ENCODE measurements at places on chromosomes 1 and 21. TPM values are rescaled to one million over a fixed set of nuclear protein-coding genes. Genes with fewer than 3 reads are reported as not detected.

- no peak overlapping the region for H3K4me3 ChIP-seq
- no peak overlapping the region for H3K27ac ChIP-seq
- no peak for DNase-seq
- no peaks in the 10 kb centered on the region for H3K27me3 ChIP-seq
Measured at GRCh38 chr21:33199100-33199464, 30.7 kb upstream of the IFNAR2 start.

Gene LINGO4
- total RNA-seq = not detected

Gene OR6N1
- total RNA-seq = not detected

DNA sequence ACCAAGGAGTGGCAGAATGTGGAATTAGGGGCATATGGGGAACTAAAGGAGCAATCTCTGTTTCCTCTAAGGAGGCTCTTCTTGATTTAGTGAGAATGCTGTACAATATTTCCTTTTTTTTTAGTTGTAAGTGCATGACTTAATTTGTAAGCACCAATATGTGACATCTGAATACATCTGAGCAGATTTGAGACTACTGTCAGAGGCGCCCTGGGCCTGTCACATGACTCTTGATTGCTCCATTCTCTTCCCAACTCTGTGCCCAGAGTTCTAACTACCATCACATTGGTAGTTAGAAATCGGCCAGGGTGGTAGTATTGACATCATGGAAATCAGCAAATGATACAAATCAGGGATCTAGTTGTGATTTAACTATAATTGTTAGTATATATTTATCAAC lies 110.1 kb upstream of the LMO4 start:
- H3K27ac ChIP-seq = no peak overlapping the region
- no peaks in the 10 kb centered on the region for H3K36me3 ChIP-seq
- H3K4me1 ChIP-seq = peaks cover 2% of the 10 kb centered on the region
- H3K4me3 ChIP-seq = no peak overlapping the region

Gene CACHD1
- 5.6 TPM for total RNA-seq

DNA sequence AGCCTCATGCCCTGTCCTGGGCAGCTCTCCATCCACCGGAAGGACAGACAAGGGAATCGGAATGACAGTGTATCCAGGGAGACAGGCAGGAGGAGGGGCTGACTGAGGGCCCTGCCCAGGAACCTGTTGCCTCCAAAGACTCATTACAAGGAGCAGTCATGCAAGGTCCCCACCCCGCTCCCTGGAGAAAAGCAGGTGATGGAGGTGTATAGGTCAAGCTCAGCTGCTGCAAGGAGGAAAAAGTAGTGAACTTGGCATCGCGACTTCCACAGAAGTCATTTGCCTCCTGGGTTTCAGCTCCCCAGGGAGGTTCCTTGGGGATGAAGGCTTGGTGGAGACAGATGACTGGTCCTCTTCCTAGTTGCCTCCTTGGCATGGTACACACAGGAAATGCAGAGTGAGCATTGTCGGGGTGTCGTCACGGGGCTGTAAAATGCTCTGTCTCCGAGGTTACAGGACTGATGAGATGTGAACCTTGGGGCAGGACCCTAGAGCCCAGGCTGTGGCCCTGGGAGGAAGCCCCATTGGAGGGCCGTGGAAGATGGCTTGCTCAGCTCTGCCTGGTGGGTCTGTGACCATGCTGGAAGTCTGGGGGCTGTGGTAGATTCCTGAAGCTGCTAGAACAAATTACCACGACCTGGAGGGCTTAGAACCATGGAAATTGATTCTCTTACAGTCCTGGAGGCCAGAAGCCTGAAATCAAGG lies 219.6 kb upstream of the C1orf174 start:
- no peaks in the 10 kb centered on the region for H3K36me3 ChIP-seq
- H3K4me3 ChIP-seq = no peak overlapping the region
- H3K4me1 ChIP-seq = no peaks in the 10 kb centered on the region

Gene ABCA4
- total RNA-seq = 3.7 TPM

Gene FCRL6
- total RNA-seq = not detected

DNA sequence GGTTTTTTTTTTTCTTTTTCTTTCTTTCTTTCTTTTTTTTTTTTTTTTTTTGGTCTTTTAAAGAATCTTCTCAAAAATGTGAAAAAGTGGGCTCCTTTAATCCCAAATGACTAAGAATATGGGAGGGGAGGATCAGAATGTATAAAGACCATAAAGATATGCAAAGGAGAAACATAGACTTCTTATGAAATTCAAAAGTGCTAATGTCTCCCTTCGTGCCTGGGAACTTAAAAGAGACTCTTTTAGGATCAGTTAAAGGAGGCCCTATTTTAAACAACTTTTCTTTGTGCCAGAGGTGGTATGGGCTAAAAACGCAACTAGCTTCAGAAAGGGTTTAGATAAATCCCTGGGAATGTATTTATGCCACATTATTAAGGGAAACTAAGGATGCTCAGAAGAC lies 54.2 kb upstream of the KAZN start:
- H3K4me3 ChIP-seq = no peak overlapping the region
- H3K4me1 ChIP-seq = peaks cover 13% of the 10 kb centered on the region
- no peak for DNase-seq

DNA sequence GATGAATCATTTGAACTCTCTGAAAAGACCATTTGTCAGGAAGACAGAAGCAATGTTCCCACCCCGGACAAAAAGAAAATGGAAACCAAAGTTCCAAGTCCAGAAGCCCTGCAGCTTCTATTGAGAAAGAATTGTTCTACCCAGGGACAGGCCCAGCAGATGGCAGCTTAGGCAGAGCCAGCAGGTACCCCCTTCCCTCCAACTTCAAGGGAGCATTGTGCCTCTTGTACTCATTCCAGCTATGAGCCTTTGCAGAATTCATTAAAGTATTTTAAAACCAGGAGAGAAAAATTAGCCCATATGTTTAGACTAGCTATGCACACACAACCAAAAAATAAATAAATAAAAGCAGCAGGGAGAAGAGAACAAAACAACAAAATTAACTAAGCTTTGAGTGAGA lies 85.2 kb upstream of the KCND3 start:
- H3K4me1 ChIP-seq = no peaks in the 10 kb centered on the region
- no peak for DNase-seq
- no peak overlapping the region for H3K27ac ChIP-seq
- no peaks in the 10 kb centered on the region for H3K27me3 ChIP-seq
- H3K4me3 ChIP-seq = no peak overlapping the region
- no peaks in the 10 kb centered on the region for H3K36me3 ChIP-seq

Gene TEKT2
- total RNA-seq = not detected

Gene FMO2
- not detected for total RNA-seq

- H3K4me3 ChIP-seq = peak overlapping the region; percentile 93
- no peaks in the 10 kb centered on the region for H3K27me3 ChIP-seq
- H3K36me3 ChIP-seq = no peaks in the 10 kb centered on the region
- DNase-seq = peak; percentile 57
- H3K4me1 ChIP-seq = 0 out of 2 replicates have a peak, but pooled peaks cover 9% of the 10 kb centered on the region
Measured at GRCh38 chr1:93448292-93448982, 519 bp downstream of the FNBP1L start.

Gene GPR3
- 0.38 TPM for total RNA-seq

- H3K27me3 ChIP-seq = no peaks in the 10 kb centered on the region
- DNase-seq = peak; percentile 32
- peaks cover 8% of the 10 kb centered on the region for H3K4me1 ChIP-seq
- H3K27ac ChIP-seq = no peak overlapping the region
Measured at GRCh38 chr1:112557385-112557784, 48.6 kb downstream of the WNT2B start.

Gene CHI3L1
- total RNA-seq = 0.22 TPM

Gene MROH9
- total RNA-seq = not detected

DNA sequence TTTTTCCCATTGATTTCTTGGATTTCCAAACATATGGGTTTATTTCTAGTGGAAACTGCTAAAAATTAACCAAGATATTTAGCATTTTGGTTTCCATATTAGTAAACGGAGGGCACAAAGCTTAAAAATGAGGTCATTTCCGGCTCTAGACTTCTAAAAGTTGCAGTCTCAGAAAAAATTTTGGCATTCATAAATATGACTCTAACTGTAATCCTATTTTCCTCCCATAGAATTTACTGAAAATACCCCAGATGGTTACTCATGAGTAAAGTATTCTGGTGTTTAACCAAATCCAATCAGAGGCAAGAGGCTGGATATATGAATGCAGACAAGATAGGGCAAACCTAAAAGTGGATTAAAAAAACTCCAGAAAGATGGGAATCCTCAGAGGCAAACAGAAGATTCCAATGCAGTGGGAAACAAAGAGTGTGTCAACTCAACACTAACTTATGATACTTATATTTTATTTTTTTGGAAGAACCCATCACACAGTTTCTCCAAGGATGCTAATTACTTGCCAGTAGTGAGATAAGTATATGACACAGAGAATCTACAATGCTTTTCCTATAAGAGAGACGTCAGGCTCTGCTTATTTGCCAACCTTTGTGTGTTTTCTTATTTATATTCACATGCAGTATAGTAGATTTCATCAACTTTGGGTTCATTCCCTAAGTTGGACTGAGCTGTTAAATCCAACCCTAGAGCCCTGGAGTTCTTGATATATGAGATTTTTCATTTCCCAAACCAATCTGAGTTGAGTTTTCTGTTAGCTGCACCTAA lies 90.1 kb upstream of the BCL10 start:
- H3K4me3 ChIP-seq = 0 out of 2 replicates have a peak overlapping the region, but pooled peaks have one; percentile 3
- DNase-seq = peak; percentile 91
- no peaks in the 10 kb centered on the region for H3K27me3 ChIP-seq
- peaks cover 78% of the 10 kb centered on the region for H3K4me1 ChIP-seq

DNA sequence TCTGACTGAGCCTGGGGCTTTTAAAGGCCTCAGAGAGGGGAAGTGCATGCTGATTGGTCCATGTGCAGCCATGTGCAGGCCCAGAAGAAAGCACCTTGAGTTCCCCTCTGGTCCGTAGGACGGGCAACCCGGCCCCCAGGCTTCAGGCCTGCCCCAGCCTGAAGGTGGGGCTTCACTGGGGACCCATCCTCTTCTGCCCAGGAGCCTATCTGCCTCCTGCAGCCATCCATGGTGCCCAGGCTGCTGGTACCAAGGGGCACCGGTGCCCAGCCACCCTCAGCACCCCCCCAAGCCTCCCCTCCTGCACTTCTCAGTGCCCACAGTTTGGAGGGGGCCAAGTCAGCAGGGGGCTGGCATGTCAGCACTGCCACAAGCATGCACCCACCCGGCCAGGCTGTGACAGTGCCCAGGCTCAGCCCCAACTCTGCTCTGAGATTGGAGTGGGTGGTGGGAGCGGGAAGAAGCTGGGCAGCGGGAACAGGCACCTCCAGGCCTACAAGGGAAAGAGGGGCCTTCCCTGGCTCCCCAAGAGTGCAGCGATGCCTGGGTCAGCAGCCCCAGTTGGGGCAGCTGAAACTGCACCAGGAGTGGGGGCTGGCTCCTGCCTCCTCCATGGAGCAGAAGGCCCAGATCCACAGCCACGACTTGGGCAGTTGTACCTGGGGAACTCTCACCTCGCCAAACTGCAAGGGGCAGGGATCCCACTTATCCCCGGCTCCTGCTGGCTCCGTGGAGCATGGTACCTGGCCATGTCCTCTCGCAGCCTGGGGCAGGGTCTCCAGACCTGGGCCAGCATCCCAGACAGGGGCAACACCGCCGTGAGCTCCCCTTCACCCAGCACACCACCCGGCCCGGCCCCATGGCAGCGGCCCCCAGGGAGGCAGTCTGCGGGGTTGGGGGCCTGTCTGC lies 11.7 kb downstream of the COL6A2 start:
- peaks cover 7% of the 10 kb centered on the region for H3K4me1 ChIP-seq
- H3K27me3 ChIP-seq = no peaks in the 10 kb centered on the region
- DNase-seq = no peak
- H3K36me3 ChIP-seq = peaks cover 51% of the 10 kb centered on the region

- H3K27me3 ChIP-seq = no peaks in the 10 kb centered on the region
- no peak overlapping the region for H3K4me3 ChIP-seq
- no peak overlapping the region for H3K27ac ChIP-seq
- no peak for DNase-seq
Measured at GRCh38 chr21:31408301-31409088, 64.4 kb upstream of the TIAM1 start.

Gene YIPF1
- 19.9 TPM for total RNA-seq

DNA sequence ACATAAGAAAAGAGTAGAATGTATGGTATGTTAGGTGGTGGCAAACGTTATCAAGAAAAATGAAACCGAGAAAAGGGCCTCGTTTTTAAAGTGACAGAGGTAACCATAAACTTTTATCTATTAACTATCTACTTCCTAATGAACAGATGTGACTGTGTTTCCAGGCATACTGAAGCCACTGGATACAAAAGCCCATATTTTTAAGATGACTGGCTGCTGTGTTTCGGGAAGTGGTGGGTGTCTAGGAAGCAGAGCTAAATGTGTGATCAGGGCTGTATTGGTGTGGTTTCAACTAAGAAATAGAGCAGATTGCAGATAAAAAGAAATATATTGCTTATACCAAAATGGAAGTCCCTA lies 71.8 kb downstream of the CHRM3 start:
- no peak overlapping the region for H3K4me3 ChIP-seq
- H3K27me3 ChIP-seq = no peaks in the 10 kb centered on the region
- no peaks in the 10 kb centered on the region for H3K4me1 ChIP-seq
- H3K36me3 ChIP-seq = no peaks in the 10 kb centered on the region

Gene NGF
- 27.1 TPM for total RNA-seq

- no peaks in the 10 kb centered on the region for H3K4me1 ChIP-seq
- no peak overlapping the region for H3K4me3 ChIP-seq
- H3K27me3 ChIP-seq = peaks cover 65% of the 10 kb centered on the region
- H3K36me3 ChIP-seq = no peaks in the 10 kb centered on the region
Measured at GRCh38 chr1:208280681-208281450, 36.7 kb upstream of the PLXNA2 start.

Gene TNNT2
- total RNA-seq = not detected

DNA sequence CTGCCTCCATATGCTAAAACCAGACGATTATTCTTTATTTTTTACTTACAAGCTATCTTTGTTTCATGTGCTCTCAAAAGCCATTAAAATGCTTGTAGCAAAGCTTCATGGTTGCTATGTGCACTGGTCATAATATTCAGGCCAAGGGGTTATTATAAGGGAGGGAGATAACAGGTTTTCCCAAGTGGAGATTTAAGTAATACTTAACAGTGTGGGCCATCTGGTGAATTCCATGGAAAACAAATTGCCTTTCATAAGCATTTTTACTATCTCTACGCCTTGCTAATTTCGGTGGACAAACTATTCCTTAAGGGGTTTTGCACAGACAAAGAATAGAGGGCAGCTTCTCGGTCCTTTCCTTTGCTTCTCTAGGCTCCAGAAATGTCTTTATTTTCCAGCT lies 137.8 kb downstream of the NUF2 start:
- H3K4me3 ChIP-seq = no peak overlapping the region
- H3K36me3 ChIP-seq = no peaks in the 10 kb centered on the region
- no peak overlapping the region for H3K27ac ChIP-seq
- DNase-seq = no peak
